Suppressor macrophage treated with lipopolysaccharide for 1 hour (primary cell): ENCODE measurements at places on chromosomes 5 and 9.

DNA sequence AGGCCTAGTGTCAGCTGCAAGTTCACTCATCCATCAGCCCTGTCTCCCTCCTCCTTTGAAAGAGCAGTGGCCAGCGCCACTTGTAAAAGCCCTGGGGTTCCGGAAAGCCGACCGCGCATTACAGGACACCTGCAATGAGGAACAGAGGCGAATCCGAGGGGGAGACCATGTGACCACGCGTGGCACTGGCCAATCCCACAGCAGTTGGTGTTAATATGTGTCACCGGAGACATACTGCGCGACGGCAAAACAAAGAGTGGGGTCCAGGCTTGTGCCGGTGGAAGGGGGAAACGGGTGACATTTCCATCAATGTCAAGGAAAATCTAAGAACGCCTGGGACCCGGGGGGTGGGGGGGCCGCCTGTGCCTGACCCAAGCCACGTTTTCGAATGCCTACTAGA is 480.8 kb downstream of the SPATA31A7 start:
- DNase-seq, result no peak

DNA sequence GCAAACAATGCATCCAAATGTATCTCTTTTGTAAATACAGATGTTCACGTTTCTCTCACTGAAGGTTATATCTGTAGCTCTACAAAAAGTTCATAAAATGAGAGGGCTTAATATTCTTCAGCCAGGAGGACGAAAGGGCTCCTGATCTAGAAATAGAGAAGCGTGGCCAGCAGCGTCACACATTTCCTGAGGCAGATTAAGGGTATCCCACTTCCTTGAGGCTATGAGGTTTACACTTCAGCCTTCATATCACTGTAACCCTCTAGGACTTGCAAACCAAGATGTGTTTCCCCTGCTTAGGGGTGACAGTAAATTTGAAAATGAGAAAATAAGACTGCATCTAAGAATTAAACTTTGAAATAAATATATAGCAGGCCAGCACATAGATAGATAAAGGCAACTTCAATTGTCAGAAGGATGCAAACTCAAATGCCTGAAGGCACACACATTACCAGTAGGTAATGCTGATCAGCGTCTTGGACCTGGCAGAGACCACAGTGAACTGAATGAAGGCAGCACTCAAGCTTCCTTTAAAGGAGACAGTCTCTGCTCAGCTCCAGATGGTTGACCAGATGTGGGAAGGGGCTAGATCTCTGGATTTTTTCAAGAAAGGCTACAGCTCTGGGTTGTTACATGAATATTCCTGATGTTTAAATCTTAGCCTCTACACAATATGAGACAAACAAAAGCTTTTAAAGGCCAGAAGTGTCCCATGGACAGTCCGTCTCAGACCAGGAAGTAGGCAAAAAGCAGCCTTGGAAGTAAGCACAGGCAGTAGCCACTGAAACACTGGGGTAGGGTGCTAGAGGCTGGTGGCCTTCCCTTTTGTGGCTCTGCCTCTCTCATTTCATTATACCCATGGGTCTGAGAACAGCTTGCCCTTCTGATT is 197.7 kb downstream of the MCTP1 start:
- peak; percentile 68 for DNase-seq

GRCh38 chr5:96655085-96655484 is 7.1 kb upstream of the CAST start:
- no peak for DNase-seq

DNA sequence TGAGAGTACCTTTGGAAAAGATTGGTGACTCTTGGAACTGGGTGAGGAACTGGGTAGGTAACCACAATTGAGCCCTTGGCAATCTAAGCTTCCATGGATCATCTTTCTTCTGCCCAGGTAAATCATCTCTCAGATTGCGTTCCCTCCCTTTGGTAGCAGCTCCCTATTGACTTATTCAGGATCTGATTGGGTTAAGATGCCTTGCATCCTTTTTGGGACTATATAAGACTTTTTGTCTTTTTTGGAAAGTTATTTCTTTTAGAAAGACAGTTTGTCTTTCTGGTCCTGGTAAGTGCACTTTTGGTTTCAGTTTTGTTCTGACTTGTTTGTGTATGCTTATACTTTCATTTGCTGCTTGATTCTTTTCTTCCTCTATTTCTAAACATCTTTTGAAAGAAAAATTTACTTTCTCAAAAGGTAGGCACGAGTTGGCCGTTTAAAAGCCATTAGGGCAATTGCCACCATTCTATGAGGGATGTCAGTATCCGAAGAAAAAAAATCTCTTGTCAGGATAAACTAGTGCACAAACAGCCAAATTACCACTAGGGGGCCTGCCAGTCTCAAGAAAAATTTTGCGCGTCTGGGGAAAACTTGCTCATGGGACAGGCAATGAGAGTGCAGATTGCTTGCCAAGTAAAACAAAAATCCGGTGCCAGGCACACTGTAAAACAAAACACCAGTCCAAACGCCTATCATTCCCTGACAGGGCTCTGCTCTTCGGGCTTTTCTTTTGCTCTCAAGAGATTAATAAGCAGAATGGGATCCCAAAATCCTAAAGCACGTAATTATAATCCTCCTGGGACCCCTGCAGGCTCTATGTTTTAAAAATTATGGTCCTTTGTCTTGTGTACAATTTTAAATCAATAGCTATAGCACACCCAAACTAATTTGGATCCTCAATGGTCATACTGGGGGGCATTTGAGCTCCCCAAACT is 12.8 kb downstream of the OR1J1 start:
- peak; percentile 81 for DNase-seq

GRCh38 chr5:13477118-13477737 is 467.3 kb downstream of the DNAH5 start:
- DNase-seq, result no peak

DNA sequence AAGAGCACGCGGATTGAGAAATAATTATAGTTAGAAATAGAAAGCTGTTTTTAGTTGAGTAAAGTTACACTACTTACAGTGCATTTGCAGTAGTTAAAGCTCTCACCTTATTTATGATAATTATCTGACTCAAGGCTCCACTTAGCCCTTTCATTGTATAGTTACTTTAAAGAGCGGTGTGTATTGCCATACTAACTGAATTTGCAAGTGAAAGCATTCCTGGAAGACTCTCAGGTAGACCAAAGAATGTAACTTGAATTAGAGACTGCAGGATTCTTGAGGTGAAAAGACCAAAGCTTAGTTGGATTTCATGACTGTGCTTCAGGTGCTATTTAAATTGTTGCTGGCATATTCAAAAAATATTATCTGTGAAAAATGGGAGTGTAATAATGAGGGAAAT is 4.2 kb upstream of the RASA1 start:
- DNase-seq, result no peak

- no peak for DNase-seq
Observed at GRCh38 chr5:152379331-152379730, 25.7 kb downstream of the NMUR2 start.

GRCh38 chr5:52428977-52429489 is 358.7 kb upstream of the ITGA1 start:
- DNase-seq, result no peak

- no peak for DNase-seq
Observed at GRCh38 chr5:151408591-151409230, 38.7 kb upstream of the SLC36A1 start.

DNA sequence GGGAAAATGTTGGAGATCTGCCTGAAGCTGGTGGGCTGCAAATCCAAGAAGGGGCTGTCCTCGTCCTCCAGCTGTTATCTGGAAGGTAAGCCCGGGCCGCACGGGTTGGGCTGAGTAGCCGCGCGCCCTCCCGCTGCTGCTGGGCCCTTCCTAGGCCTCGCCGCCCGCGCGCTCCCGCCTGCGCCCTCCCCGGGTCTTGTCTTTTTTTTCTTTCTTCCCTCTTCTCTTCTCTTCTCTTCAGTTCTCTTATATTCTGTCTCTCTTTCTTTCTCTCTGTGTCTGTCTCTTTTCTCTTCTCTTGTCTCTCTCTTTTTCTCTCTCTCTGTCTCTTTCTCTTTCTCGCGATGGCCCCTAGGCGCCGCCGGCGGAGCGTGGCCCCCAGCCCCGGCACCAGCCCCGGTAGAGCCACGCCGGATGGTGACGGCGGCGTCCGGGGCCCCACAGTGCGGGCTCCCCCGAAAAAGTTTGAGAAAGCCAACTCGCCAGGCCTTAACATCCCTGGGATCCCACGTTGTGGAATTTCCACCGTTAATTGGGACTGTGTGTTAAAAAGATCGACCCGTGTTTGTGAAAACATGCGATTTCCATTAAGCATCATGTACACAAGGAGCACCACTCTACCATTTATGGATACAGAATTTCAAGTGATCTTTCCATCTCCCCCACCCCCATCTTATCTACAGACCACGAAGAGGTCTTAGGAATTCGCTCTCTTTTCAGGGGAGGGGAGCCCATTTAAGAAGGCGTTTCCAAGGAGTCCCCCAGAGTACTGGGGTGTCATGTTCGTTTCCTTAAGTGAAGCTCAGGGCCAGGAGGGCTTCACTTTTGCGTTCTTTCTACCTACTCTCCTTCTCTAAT is 616 bp downstream of the ABL1 start:
- DNase-seq, result peak; percentile 26

DNA sequence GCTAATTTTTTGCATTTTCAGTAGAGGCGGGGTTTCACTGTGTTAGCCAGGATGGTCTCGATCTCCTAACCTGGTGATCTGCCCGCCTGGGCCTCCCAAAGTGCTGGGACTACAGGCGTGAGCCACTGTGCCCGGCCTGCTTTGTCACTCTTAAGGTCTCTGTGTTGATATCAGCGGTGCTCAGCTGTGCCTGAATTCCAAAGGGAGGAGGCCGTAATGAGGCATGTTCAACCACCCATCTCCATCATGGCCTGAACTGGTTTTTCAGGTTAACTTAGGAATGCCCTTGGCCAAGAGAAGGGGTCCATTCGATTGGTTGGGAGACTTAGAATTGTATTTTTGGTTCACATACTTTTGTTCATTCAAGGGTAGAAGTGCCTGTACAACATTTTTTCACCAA is 22.0 kb downstream of the HSD17B3 start:
- no peak for DNase-seq

DNA sequence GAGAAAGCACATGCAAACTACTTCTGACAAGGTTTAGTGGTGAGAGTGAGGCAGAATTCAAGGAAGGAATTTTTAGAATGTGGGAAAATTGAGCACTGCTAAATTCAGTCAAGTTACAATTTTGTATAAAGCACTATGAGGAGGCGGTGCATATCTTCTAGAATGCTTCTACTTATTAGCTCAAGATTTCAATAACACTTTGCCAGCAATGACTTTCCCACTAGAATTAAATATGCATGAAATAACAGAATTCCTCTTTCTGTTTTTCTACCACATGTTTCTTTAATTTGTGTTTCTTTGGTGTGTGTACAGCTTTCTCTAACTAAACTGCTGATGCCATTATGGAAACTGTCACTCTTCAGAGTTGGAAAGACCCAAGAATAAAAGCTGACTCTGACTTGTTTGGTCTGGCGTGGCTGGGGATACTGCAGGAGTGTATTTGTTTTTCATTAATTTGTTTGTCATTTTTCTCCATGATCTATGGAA is 163.5 kb downstream of the ARSB start:
- DNase-seq, result no peak

- DNase-seq, result no peak
Observed at GRCh38 chr5:157947156-157947555, 88.2 kb upstream of the CLINT1 start.

DNA sequence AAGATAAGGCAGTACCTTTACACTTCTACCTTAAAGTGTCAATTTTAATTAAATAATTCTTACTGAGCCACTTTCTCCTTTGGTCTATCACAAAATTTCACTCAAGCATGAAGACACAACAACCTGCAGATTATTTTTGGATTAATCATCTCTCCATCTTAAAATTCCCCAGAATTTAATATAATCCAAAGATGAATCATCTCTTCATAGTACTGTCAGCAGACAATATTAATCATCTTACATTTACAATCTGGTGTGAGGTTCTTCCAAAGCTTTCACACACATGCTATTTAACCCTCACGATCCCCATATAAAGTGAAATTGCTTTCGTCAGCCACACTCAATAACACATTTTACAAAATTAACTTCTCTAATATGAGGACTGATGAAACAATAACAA is 43.0 kb downstream of the LHFPL2 start:
- peak; percentile 50 for DNase-seq

DNA sequence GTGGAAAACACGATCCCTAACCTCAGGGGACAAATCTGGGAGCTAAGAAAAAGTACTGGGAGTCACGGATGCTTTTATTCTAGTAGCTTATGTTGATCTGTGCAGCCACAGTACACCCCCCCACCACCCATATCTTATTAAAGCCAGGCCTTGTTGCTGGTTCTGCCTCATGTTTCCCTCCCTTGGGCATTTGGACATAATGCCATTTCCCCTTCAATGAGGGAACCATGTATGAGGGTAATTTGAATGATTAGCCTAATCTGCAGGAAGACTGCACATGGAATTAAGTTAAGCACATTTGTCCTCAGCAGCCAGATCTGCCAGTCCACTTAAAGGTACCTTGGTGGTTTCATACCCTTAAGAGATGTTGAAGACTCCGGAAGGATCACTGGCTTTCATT is 102.0 kb downstream of the ARHGAP26 start:
- DNase-seq, result no peak

DNA sequence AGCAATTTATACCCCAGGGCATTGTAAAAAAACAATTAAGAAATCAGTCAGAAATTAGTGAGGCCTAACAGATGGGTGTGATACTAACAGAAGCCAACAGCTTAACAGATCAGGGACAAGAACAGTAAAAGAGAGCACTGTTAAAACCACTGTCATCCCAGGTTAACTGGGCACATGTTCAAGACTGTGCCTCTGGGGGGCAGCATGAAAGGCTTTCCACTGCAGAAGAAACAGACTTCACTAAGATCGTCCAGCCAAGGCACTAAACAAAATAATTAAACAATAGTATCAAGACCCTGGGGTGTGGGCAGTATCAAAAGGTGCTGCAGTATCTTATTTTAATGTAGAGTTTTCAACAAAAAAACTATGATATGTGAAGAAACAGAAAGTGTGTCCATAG is 43.5 kb downstream of the FBN2 start:
- no peak for DNase-seq

DNA sequence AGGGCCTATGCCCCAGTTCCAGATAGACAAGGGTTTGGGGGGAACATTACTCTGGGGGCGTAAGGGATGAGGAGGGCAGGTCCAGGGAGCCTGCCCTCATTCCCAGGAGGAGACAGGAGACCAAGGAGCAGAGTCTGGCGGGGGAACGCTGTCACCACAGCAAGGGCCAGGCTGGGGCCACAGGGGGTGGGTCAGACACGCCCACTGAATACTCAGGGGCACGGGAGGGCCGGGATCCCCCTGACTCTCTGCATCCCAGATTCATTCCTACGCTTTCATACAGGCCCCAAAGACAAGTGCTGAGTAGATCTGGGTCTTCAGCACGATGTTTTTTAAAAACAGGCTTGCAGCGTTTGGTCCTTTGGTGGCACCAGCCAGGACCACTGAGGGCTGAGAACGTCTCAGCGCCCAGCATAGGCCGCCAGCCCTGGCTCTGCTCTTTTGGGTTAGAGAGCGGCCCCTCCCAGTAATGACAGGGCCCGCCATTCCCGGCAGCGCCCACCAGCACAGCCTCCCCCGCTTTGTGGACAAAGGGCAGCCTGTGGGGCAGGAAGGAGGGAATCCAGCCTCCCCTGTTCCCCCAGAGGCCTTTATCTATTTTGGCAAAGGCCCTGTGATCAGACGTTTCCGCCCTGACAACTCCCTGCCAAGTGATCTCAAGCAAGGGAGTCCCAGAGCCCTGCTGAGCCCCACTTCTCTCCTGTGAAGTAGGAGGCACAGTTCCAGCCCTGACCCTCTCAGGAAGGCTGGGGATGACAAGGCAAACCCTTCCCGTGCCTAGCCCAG is 24.9 kb downstream of the NEK6 start:
- DNase-seq, result peak; percentile 64

- DNase-seq, result no peak
Observed at GRCh38 chr5:17147617-17148016, 69.8 kb upstream of the BASP1 start.

GRCh38 chr9:14057368-14058324 is 256.3 kb downstream of the NFIB start:
- DNase-seq, result no peak
